Skeletal muscle cell (primary cell): ENCODE measurements at places on chromosomes 3 and 15.

DNA sequence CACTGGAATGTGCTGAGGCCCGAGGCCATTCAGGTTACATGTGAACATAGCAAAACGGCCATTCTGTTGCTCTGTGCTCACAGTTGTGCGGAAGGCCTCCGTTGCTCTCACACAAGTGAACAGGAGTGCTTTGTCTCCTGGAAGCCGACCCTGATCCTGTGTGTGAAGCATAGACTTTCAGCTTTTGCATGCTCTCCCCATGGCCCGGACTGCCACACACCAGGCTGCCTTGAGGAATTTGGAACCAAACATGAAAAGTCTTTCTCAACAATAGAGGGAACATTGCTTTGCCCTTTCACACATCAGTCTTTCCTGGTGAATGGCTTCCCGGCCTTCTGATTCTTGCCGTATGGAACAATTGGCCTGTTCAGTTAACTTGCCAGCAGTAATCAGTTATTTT is 154.8 kb upstream of the LRIG1 start:
- no peak for DNase-seq

DNA sequence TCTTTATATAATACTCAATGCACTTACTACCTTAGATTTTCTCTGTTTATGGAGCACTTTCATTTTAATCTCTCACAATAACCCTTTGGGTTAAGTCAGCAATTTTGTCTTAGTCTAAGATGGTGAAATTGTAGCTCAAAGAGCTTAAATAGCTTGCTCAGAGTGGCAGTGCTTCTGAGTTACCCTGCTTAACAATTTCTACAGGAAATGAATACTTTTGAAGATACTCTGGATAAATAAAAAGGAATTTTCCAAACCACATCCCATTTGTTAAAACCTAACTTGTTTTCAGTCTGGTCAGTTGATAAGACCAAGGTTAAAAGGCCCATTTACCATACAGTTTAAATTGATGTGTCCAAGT is 37.2 kb downstream of the HMG20A start:
- DNase-seq, result no peak

GRCh38 chr15:53757906-53758305 is 1.6 kb downstream of the WDR72 start:
- DNase-seq, result no peak

DNA sequence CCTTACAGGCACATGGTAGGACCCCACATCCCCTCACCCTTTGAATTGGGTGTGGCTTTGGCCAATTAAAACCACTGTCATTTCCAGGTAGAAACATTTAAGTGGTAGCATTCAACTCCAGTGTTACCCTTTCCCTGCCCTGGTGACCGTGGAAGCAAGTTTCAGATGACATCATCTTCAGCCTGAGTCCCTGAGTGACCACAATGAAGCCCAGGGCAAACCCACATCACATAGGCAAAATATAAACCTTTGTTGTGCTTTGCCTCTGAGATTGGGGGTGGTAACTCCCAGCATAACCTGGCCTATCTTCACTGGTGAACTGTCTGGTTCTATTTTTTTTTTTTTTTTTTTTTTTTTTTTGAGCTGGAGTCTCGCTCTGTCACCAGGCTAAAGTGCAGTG is 404.0 kb upstream of the WNT5A start:
- DNase-seq, result no peak

- no peak for DNase-seq
These were observed 10.8 kb downstream of the TIPARP start for GRCh38 chr3:156685198-156685597.

DNA sequence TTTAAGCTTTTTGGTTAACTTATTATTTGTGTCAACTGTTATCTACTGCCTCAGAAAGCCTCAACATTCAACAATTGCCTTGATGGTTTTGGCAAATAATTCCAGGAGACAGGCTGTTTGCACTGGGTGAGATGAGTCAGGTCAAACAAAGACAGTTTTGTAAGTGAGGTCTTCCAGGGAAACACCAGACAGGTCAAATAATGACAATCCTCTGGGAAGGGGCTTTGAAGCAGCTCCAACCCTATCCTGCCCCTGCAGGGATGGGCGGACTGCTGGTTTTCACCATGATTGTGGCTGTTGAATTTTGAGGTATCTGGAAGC is 79.4 kb upstream of the PRR23E start:
- DNase-seq, result no peak

- no peak for DNase-seq
These were observed 57.6 kb downstream of the LRIG1 start for GRCh38 chr3:66443118-66443803.

GRCh38 chr3:103440539-103441203 is 1005.9 kb downstream of the ZPLD1 start:
- DNase-seq, result no peak

DNA sequence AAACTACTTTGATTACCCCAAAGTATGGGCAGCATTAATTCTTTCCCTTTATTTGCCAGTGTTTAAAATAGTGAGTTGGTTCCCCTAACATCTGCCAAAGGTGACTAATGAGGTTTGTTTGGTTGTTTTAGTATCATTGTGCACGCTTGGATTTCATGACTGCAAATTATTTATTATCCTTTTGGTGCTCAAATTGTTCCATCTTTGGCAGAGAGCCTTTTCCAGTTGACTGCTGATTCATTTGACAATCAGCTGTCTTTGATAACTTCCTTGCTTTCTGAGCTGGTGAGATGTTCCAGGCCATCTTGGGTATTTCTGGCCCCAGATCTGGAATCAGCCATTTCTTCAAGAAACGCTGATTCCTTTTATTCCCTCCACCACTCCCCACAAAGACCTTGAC is 8.9 kb downstream of the DLEC1 start:
- no peak for DNase-seq

GRCh38 chr3:22288756-22289155 is 537.7 kb upstream of the ZNF385D start:
- no peak for DNase-seq

DNA sequence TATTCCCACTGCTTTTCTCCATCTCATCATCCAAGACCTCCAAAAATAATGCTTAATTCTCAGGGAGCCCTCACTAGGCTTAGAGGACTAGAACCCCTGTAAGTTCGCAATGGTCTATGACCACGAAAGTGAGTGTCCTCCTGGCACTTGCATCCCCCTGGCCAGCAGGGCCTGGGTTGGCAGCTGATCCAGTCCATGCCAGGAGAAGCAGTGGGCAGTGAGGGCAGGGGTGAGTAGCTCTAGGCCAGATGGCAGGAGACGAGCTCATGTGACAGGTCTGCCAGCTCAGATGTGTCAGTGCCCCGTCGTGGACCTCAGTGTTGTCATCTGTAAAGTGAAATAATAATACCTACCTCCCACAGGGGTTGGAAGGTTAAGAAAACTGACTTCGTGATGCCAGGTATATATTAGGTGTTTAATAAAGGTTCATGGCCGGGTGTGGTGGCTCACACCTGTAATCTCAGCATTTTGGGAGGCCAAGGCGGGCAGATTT is 11.1 kb downstream of the GP5 start:
- DNase-seq, result no peak

DNA sequence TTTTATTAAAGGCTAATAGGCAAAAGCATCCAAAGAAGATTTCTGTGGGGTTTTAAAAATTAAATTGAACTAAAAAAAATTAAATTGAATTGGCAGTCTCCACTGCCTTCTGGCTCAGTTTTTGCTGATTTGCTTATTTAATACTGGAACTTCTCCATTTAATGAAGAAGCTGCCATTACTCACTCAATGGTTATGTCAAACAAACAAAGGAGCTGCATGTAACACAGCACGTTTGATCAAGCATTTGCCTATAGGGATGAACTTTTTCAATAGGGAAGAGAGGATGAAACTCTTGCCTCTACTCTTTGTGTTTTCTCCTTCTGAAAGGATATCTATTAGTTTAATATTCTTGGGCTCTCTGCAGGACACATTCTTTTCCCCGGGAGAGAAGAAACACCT is 4.8 kb upstream of the HCLS1 start:
- no peak for DNase-seq

GRCh38 chr3:48469046-48469915 is 22.7 kb downstream of the ATRIP start:
- no peak for DNase-seq

DNA sequence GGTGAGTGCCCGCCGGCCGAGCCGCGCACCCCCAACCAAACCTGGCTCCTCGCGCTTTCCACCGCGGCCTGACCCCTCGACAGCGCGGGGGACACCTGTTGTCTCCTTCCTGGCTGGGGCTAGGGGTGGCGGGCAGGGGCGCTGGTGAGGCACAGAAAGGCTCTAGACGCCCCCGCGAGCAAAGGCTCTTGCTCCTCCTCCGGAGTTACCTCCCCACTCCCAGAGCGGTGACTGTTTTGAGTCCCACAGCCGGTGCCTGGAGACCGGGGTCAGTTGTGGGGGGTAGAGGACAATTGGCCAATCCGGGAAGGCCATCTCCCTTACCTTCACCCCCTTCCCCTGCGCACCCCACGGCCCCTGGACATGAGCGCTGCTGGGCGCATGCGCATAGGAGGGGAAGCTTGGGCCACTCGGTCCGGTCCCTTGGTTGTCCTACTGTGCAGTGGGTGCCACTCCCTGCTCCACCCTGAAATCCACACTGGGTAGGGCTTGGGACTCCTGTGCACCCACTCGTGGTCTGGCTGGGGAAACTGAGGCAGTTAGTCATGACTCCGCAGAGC is 554 bp downstream of the CHST13 start:
- no peak for DNase-seq

DNA sequence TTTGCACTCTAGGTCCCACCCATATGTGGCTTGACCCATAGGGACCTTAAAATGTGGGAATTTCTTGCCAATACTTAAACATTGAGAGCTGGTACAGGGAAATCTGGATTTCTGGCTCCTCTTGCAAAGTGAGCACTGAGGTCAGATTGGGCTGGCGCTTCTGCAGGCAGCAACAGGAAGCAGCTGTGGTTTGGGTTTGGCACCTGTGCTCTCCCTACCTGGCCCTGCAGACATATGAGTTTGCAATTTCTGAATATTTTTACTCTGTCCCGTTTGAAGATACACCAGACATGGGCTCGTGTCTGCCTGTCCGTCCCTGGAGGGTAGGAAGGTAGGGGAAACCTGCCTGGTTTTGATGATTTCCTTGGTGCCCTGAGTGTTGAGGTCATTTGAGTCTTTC is 74.8 kb upstream of the SEC13 start:
- DNase-seq, result no peak

GRCh38 chr3:69763458-69763857 is 24.2 kb downstream of the MITF start:
- no peak for DNase-seq

DNA sequence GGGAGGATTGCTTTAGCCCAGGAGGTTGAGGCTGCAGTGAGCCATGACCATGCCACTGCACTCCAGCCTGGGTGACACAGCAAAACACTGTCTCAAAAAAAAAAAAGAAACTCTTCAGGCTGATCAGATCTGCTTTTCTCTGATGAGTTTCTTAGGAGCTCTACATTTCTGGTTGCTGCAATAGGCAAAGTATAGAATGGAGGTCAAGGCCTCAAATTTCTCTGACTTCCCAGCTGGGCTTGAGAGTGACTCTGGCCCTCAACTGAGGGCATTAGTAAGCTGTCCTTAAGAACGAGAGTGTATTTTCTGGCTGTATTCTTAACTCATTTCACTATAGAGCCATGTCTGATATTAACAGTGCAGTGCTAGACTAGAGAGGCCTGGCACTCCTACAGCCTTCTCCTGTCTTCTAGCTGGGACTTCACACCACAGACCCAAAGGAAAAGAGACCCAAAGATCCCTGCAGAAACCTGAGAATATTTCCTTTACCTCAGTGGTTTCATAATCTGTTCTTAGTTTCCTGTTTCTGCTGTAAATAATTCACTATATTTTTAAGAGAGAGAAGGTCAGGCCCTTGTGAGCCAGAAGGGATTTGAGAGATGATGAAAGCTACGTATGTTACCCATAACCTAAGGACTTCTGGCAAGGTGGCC is 2.0 kb upstream of the NR1I2 start:
- no peak for DNase-seq

DNA sequence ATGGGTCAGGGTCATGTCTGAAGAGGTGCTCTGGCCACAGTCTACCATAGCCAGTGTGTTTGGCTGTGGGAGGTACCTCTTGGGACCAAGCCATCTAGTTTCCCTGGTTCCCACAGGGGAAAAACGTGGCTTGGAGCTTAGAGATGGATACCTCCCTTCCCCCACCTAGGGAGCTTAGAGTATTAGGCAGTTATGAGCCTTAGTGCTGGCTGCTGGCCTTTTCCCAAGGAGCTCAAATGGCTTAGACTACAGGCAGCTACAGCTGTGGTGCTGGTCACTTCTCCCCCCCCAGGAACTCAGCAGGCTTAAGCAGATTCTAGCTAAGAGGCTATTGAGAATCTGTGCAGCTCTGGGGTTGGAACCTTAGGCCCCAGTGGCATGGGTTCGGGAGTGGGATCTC is 591.2 kb downstream of the NSUN3 start:
- no peak for DNase-seq

- DNase-seq, result no peak
These were observed 213.1 kb upstream of the GOLGA6L4 start for GRCh38 chr15:84022516-84022915.

GRCh38 chr15:94722024-94722636 is 490.8 kb downstream of the MCTP2 start:
- DNase-seq, result no peak

DNA sequence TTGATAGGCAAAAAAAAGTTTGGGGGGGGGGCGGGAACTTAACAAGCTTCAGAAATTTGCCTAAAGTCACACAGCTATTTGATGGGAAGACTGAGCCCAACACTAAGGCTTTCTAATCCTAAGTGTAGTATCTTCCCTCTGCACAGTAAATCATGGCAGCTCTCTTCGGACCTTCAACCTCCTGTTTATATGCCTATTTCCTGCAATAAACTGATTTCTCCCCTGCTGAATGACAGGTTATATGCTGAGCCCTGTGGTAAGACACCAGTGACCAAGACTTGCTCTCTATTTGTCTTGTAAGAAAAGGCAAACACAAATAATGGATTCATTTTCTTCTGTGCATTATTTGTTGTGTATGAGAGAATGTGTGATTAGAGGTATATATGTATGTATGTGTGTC is 355.8 kb upstream of the ARRDC4 start:
- no peak for DNase-seq

- no peak for DNase-seq
These were observed 142.3 kb downstream of the VPS8 start for GRCh38 chr3:184954251-184954650.
